ENCODE measurements at places on chromosomes 12 and 14.

GRCh38 chr14:53380052-53380866 is 227.1 kb upstream of the DDHD1 start:
- no peak for DNase-seq

GRCh38 chr14:96960598-96961116 is 163.5 kb downstream of the VRK1 start:
- DNase-seq = no peak

GRCh38 chr14:56808110-56808382 is 2.2 kb downstream of the OTX2 start:
- DNase-seq = no peak

DNA sequence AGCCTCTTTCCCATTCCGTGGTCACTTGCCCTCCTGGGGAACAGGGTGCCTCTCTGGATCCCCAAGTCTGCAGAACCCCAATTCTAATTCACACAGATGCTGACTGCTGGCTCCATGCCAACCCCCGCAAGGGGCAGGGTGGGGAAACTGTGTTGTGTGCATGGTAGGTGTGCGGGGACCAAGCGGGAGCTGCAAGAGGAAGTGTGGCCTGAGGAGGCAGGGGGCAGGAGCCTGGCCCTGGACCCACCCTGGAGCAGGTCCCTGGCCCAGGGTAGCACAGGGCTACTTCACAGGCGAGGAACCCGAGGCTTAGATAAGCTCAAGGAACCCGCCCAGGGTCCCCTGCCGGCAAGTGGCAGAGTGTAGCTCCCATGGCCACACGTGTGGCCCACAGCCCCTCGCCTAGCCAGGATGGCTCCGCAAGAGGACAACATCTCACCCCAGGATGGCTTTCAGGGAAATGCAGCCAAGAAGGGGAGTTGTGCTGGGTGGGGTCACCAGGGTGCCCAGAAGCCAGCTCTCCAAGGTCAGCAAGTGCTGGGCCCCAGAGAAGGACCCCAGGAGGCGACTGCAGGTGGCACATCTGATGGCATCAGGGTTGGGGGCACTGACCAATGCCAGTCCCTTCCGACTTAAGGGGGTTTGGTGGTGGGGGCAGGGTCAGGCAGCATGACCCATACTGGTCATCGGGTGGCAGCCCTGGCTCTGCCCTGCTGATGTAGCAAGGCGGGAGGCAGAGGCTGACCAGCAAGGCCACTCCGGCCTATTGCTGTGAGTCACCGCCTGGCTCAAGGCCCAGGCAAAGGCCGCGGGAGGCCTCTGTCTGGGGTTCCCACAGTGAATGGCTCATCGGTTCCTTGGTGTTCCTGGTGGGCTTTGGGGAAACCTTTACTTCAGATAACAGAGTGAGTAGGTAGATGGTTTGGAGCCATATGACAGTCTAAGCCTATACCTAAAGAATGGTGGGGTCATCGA is 37.3 kb upstream of the EML1 start:
- DNase-seq = no peak

DNA sequence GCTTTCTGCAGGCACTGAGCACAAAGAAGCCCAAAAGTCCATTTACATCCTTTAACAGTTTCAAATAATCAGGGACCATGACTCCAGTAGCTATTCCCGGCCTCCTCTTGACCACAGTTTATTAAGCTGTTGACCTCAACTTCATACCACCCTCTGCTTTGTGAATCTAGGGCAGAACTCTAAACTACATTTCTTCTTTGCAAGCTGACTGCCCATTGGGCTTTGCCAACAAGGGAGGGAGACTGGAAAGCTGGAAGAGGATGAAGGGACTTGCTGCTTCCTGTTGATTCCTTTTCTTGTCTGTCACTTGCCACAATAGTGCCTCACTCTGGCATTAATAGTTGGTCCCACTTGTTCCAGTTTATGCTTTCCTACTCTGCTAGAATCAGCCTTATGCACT is 2.7 kb downstream of the CGRRF1 start:
- no peak for DNase-seq

DNA sequence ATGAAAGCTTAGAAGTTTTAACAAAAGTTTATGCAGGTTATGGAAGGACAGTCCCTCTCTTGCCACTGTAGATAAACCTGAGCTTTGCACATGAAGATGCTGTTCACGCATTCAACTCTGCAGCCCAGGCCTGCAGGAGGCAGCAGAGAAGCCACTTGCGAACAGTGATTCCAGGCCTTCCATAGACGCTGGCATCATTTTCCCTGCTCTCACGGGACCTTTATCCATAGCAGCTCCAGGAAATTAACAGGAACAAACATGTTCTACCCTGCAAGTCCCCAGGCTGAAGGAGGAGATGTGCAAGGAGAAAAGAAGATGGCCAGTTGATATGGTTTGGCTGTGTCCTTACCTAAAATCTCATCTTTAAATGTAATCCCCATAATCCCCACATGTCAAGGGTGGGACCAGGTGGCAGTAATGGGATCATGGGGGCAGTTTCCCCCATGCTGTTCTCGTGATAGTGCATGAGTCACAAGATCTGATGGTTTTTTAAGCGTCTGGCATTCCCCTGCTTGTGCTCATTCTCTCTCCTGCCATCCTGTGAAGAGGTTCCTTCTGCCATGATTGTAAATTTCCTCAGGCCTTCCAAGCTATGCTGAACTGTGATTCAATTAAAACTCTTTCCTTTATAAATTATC is 2.0 kb downstream of the ERP27 start:
- no peak for DNase-seq

GRCh38 chr14:48849741-48850322 is 736.3 kb downstream of the RPS29 start:
- DNase-seq = no peak

DNA sequence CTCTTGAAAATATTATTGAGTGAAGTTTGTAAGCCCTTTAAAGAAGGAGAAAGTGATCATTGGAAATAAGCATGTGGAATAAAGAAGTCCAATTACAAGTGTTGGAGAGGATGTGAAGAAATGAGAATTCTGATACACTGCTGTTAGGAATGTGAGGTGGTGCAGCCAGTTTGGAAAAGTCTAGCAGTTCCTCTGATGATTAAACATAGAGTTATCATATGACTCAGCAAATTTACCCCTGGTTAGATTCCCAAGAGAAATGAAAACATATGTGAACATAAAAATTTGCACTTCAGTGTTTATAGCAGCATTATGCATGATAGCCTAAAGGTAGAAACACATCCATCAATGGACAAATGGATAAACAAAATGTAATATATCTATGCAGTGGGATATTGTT is 319.9 kb downstream of the AEBP2 start:
- DNase-seq = no peak

DNA sequence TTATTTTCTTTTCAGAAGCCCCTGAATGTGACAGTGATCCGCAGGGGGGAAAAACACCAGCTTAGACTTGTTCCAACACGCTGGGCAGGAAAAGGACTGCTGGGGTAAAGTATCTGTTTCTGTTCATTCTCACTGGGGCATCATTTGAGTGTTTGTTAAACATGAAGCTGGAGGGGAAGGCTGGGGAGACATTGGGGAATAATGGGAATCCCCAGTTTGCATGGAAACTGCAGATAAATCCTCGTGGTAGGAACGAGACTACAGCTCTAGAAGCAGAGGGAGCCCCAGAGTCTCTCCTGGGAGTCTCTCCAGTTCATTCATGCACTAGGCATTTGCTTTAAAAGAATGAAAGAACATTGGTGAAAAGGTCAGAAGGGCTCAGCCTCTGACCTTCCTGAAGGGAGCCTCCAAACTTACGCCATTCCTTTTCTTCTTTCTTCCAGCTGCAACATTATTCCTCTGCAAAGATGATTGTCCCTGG is 2.5 kb upstream of the CFAP251 start:
- DNase-seq = no peak

DNA sequence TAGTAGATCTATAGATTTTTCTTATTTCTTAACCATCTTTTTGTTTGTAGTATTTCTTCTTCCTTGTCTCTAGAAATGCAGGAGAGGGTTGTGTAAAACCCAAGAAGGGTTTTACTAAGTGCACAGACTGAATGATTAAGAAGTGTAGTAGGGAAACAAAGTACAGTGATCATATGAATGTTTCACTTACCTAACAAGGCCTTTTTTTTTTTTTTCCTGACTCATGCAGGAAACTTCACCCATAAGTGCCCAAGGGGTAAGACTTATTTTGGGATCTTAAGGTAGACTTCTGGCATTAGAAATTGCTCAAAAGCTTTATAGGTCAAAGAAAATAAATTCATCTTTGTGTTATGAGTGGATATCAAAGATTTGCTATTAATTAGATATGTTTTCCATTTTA is 10.2 kb downstream of the SCN8A start:
- no peak for DNase-seq

GRCh38 chr12:116122628-116123027 is 154.9 kb downstream of the MED13L start:
- DNase-seq = no peak

Data from activated naive CD8-positive, alpha-beta T cell treated with anti-CD3 and anti-CD28 coated beads for 36 hours (primary cell).